Body of pancreas (tissue), 4 donors: ENCODE measurements at places on chromosomes 16 and 17.
A peak's percentile ranks its signal among the peaks of the same experiment; 100 is the strongest.

DNA sequence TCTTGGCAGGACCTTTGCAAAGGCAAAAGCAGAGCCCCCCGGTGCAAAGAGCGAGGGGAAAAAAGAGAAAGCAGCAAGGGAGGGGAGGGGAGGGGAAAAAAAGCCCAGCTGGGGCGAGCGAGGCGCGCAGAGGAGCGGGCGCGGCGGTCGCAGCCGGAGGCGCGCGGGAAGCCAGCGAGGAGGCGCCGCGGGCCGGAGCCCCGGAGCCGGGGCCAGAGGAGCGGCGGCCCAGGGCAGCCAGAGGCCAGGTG, 129 bp downstream of the IRX5 start:
- peaks cover 52% of the 10 kb centered on the region for H3K27me3 ChIP-seq
- H3K36me3 ChIP-seq, result no peaks in the 10 kb centered on the region
- H3K4me1 ChIP-seq, result peaks cover 46% of the 10 kb centered on the region
- DNase-seq, result no peak
- no peak overlapping the region for H3K27ac ChIP-seq
- H3K4me3 ChIP-seq, result no peak overlapping the region

GRCh38 chr17:59451706-59452105, 113.7 kb upstream of the DHX40 start:
- no peaks in the 10 kb centered on the region for H3K4me1 ChIP-seq
- H3K36me3 ChIP-seq, result no peaks in the 10 kb centered on the region
- no peak overlapping the region for H3K27ac ChIP-seq
- no peak for DNase-seq
- no peaks in the 10 kb centered on the region for H3K27me3 ChIP-seq
- H3K4me3 ChIP-seq, result no peak overlapping the region

DNA sequence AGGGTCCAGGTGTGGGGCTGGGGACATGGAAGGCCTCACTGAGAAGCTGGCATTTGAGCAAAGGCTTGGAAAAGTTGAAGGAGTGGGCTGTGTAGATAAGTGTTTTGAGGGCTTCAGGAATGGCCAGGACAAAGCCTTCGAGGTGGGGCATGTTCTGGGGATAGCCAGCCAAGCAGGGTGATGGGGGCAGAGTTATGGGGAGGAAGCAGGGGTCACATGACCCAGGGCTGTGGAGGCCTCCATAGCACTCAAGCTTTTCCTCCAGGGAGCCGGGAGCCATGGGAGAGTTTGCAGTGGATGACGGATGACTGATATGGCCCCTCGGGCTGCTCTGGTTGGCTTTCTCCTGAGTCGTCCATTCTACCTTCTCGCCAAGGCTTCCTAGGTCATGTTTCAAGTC, 27.6 kb downstream of the PLCG2 start:
- H3K27ac ChIP-seq, result no peak overlapping the region
- no peaks in the 10 kb centered on the region for H3K27me3 ChIP-seq
- H3K4me1 ChIP-seq, result no peaks in the 10 kb centered on the region
- H3K4me3 ChIP-seq, result no peak overlapping the region
- no peak for DNase-seq
- H3K36me3 ChIP-seq, result no peaks in the 10 kb centered on the region

DNA sequence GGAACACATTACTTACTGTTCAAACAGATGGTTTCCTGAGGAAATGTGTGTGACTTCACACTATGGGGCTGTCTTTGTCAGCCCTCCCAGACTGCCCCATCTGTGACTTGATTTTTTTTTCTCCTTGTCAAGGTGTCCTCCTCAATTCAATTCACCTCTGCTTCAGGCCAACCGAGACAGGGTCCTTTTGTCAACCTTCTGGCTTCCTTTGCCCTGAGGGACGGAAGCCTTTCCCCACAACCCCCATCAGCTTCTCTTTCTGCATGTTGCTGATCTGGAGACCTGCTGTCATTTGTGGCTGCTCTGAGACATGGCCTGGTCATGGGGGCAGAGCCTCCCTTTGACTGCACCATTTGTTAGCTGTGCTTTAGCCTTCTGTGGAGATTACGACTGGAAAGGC, 21.3 kb upstream of the RGS9 start:
- H3K4me3 ChIP-seq, result no peak overlapping the region
- peaks cover 5% of the 10 kb centered on the region for H3K4me1 ChIP-seq
- DNase-seq, result no peak
- H3K27me3 ChIP-seq, result no peaks in the 10 kb centered on the region
- no peaks in the 10 kb centered on the region for H3K36me3 ChIP-seq

DNA sequence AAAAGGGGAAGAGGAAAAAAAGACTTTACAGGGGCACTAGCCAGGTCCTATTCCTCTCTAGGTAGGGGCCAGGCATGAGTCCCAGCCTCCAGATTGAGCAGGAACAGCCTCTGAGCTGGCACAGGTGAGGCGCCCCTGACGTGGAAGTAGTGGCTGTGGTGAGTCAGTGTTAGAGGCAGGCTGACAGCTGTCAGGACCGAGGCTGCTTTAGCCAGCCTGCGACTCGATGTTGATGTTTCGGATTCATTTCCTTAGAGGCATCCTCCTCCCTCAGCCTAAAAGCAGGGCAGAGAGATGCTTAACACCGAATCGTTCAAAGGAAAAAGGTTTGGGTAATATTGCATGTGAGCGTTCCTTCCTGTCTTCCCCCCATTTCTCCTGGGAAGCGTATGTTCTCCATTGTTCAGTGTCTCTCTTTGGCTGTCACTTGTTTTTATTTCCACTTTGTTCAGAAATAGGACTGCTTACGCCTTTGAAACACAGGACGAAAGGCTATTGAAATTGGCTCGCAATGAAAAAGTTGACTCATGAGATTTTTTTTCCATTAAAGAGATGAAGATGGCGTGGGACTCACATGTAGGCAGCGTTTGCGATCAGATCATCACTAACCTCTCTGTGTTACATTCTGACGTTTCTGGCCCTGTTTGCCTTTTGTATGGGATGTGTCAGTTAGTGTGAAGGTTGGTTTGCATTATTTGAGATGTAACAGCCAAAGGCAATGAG, 1.3 kb downstream of the KIAA0513 start:
- H3K4me1 ChIP-seq, result peaks cover 33% of the 10 kb centered on the region
- H3K27me3 ChIP-seq, result no peaks in the 10 kb centered on the region
- peak; percentile 83 for DNase-seq
- H3K27ac ChIP-seq, result peak overlapping the region; percentile 90
- H3K4me3 ChIP-seq, result no peak overlapping the region

- H3K4me1 ChIP-seq, result peaks cover 53% of the 10 kb centered on the region
- H3K4me3 ChIP-seq, result peak overlapping the region; percentile 83
- DNase-seq, result peak; percentile 13
- H3K27ac ChIP-seq, result peak overlapping the region; percentile 81
- peaks cover 7% of the 10 kb centered on the region for H3K36me3 ChIP-seq
These were observed 30.3 kb downstream of the CPSF4L start for GRCh38 chr17:73231395-73231794.

DNA sequence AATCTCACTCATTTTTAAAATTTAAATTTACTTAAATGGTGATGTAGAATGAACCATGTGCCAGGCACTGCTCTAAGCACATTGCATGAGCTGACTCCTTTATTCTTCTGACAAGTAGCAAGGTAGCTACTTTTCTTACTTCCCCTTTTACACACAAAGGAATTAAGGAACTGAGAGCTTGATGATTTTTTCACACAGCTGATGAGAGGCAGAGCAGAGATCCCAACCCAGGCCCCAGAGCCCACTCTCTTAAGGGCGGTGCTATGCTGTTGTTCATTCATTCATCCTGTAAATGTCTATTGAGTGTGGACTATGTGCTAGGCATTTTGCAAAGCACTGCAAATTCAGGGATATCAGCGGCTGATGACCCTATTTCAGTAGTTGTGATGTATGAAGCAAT, 17.9 kb downstream of the SEC14L5 start:
- H3K4me1 ChIP-seq, result peaks cover 15% of the 10 kb centered on the region
- H3K36me3 ChIP-seq, result no peaks in the 10 kb centered on the region
- no peak for DNase-seq
- peak overlapping the region; percentile 72 for H3K27ac ChIP-seq
- H3K27me3 ChIP-seq, result no peaks in the 10 kb centered on the region

DNA sequence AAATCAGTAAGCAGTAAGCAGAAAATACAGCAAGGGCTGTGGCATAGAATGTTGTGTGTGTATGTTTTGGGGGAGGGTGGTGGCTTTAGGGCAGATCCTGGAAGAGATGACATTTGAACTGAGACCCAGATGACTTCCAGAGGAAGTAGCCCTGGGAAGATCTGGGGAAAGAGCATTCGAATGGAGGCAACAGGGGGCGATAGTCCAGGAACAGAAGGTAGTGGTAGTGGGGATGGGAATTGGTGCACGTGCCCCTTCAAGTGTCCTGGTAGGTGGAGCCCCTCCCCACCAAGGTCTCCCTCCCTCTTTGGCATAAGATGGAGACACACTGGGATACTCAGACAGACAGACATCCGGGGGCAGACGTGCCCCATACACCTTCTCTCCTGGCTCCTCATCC, 14.1 kb downstream of the ARHGEF15 start:
- no peaks in the 10 kb centered on the region for H3K36me3 ChIP-seq
- H3K4me3 ChIP-seq, result no peak overlapping the region
- no peak for DNase-seq
- no peak overlapping the region for H3K27ac ChIP-seq

GRCh38 chr16:30525844-30526136, 576 bp downstream of the ZNF768 start:
- peak overlapping the region; percentile 46 for H3K4me3 ChIP-seq
- peaks cover 32% of the 10 kb centered on the region for H3K4me1 ChIP-seq
- DNase-seq, result no peak
- peak overlapping the region; percentile 99 for H3K27ac ChIP-seq
- H3K36me3 ChIP-seq, result no peaks in the 10 kb centered on the region

DNA sequence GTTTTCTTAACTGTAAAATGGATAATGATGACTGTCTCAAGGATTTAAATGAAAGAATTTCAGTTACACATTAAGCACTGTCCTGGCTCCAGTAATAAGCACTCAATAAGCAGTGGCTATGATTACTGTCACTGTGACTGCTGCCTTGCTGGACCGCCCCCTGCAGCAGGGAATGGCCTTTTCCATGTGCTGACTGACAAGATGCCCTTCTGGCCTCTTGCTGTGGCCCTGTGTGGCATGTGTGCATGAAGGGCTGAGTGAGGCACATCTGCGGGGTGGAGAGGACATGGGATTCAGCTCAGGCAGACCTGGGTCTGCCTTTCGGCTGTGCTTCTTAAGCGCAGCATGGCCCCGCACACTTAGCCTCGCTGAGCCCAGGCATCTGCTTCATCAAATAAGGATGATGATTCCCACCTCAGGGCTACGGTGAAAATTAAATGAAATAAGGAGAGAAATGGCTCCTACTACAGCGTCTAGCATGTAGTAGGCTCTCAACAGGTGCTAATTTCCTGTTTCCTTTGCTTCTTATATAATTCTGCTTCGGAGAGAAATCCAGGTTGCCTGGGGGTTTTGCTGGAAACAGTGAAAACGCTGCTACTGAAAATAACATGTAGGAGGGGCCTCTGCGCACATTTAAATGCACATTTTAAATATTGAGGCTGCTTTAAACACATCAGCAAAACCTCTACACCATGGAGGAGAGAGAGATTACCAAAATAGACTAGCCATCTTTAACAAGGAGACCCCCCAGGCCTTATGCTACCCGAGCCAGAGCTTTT, 183.9 kb downstream of the PARN start:
- no peak for DNase-seq
- H3K27me3 ChIP-seq, result no peaks in the 10 kb centered on the region
- no peak overlapping the region for H3K4me3 ChIP-seq
- H3K4me1 ChIP-seq, result no peaks in the 10 kb centered on the region
- no peak overlapping the region for H3K27ac ChIP-seq
- H3K36me3 ChIP-seq, result peaks cover 3% of the 10 kb centered on the region

DNA sequence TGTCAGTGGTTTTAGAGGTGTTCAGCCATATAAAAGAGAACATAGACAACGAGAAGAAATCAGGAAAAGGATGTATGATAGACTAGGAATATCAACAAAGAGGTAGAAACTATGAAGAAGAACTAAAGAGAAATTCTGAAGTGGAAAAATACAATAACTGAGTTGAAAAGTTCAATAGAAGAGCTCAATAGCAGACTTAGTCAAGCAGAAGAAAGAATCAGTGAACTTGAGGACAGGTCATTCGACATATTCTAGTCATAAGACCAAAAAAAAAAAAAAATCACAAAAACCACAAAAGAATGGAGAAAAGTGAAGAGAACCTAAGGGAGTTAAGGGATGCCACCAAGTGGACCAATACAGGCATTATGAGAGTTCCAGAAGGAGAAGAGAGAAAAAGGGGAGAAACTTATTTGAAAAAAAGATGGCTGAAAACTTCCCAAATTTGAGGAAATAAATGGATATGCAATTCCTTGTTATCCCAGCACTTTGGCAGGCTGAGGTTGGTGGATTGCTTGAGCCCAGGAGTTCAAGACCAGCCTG, 321.2 kb downstream of the ABCC12 start:
- H3K4me3 ChIP-seq, result no peak overlapping the region
- no peaks in the 10 kb centered on the region for H3K4me1 ChIP-seq
- no peak for DNase-seq
- H3K27me3 ChIP-seq, result no peaks in the 10 kb centered on the region

DNA sequence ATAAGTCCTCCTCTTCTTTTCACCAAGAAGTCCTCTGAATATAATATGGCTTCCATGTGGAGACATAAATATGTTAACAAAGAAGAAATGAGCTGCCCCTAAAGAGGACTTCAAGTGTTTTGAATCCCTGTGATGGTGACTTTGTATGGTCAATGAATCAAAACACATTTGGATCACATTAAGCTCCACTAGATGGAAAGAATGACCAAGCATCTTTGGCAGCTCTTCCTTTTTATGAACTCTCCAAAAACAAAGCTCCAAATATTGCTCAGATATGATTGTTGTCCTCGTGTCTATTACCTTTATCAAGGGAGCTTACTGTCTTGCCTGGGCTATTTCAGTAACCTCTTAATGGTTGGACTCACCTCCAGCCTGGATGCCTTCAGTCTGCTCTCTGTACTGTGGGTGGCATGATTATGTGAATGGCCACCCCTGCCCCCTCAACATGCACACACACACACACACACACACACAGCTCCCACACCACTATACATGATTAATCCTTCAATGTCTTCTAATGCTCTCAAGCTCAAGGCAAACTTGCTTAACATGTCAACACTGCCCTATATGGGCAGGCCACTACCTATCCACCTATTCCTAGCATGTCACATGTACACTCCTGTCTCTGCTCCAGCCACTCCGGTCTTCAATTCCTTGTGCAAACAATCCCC, 346.6 kb upstream of the SALL1 start:
- H3K27ac ChIP-seq, result no peak overlapping the region
- peaks cover 3% of the 10 kb centered on the region for H3K4me1 ChIP-seq

- peaks cover 5% of the 10 kb centered on the region for H3K4me1 ChIP-seq
- H3K36me3 ChIP-seq, result no peaks in the 10 kb centered on the region
- no peak overlapping the region for H3K4me3 ChIP-seq
- H3K27me3 ChIP-seq, result no peaks in the 10 kb centered on the region
These were observed 14.4 kb upstream of the CDIPT start for GRCh38 chr16:29877266-29877961.

- peaks cover 9% of the 10 kb centered on the region for H3K36me3 ChIP-seq
- H3K27ac ChIP-seq, result no peak overlapping the region
- no peaks in the 10 kb centered on the region for H3K4me1 ChIP-seq
- DNase-seq, result no peak
These were observed 34.6 kb downstream of the PRMT7 start for GRCh38 chr16:68345351-68345810.

GRCh38 chr17:16584273-16584995, 15.4 kb upstream of the ZNF287 start:
- no peaks in the 10 kb centered on the region for H3K36me3 ChIP-seq
- peak overlapping the region; percentile 52 for H3K27ac ChIP-seq
- DNase-seq, result peak; percentile 93

GRCh38 chr16:27657811-27658210, 107.9 kb downstream of the KATNIP start:
- no peak overlapping the region for H3K27ac ChIP-seq
- no peaks in the 10 kb centered on the region for H3K4me1 ChIP-seq
- no peaks in the 10 kb centered on the region for H3K36me3 ChIP-seq
- no peak for DNase-seq
- H3K27me3 ChIP-seq, result no peaks in the 10 kb centered on the region

GRCh38 chr16:3089717-3090592, 9.1 kb downstream of the ZSCAN10 start:
- H3K27me3 ChIP-seq, result no peaks in the 10 kb centered on the region
- no peaks in the 10 kb centered on the region for H3K4me1 ChIP-seq
- no peaks in the 10 kb centered on the region for H3K36me3 ChIP-seq
